ENCODE measurements at places on chromosomes 16 and 17.
A peak's percentile ranks its signal among the peaks of the same experiment; 100 is the strongest.

GRCh38 chr16:24146518-24146917, 109.6 kb upstream of the CACNG3 start:
- DNase-seq: no peak

DNA sequence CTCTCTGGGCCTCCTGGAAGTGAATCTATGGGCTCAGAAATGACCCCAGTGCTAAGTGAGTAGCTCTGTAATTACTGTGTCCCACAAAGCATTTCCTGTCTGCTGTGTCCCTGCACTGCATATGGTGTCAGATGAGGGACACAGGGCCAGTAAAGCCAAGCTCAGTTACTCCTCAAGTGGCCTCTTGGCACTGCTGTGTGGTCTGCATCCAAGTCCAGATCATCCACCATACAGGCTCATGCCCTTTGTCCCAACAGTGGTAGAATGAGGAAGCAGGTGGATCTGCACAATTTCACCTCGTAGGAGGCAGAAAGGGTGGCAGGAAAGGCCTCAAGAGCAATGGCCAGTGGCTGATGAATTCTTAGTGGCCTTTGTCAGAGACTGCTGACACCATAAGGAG, 146.8 kb downstream of the SOX9 start:
- DNase-seq: no peak

DNA sequence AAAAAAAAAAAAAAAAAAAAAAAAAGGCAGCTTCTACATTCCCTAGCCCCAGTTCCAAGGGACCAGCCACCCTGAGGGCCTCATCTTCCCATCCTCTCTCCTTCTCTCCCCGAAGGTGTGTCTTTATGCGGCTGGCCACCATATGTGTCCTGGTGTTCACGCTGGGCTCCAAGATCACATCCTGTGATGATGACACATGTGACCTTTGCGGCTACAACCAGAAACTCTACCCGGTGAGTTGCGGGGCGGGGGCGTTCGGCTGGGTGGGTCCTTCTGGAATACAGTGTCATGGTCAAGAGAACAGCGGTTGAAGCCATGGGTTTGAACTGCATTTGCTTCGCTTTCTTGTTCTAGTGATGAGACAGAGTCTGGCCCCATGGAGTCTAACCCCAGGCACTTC, 22.6 kb upstream of the COQ7 start:
- DNase-seq: no peak

- DNase-seq: no peak
Measured at GRCh38 chr16:2043667-2044451, 3.8 kb downstream of the NTHL1 start.

DNA sequence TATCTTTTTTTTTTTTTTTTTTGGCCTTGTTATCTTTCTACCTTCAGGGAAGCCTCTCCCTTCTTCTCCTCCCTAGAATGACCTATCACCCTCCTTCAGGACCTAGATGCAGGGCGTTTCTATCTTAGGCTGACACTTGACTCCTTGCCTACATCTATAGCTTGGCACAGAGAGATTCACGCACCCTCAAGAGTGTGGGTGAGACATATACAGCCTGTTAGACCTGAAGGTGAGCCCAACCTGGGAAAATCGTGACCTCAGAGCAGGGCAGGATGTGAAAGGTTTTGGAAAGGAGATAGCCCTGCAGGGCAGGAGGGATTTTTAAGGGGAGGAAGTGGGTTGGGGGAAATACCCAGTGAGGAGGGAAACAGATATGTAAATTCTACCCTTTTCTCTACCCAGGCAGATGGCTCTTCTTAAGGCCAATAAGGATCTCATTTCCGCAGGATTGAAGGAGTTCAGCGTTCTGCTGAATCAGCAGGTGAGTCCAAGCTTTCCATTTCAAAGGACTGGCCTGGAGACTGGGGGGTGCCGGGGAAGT, at the start of gene AHSP:
Gene AHSP (plus strand): TSS at position 167 of the 541 bp plus-strand sequence. CDS start 240 bp downstream, at position 407.
- DNase-seq: no peak

DNA sequence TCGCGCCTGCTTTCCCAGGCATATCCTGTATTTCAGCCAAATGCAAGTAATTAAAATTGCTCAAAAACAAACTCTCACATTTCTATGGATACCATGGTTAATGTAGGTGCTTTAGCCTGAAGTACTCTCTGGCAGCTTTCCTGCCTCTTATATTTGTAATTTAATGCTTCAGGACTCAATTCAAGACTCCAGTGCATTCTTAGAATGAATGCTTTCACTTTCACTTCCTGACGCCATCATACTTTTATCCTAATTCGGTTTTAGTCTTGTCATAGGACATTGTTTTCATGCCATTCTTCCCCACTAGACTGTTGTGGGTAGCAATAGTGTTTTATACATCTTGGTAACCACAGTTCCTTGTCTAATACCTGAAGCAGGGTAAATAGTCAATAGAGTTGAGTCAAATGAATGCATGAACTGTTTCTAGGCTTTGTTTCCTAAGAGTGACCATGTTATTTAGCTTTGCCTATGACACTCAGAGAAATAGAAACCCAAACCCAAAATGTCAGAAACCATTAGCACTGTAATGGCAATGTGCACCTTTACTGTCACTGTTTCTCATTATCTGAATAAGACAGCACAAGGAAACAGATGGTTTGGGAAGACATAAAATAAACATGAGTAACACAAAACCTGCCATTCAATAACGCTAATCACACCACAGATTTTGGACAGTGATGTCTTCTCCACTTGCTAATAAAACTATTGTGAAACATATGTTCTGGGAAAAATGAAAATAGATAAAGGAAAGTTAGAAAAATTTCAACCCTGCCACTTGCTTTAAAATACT, 705.5 kb downstream of the CDH11 start:
- peak; percentile 35 for DNase-seq

- no peak for DNase-seq
Measured at GRCh38 chr16:64880994-64881393, 240.9 kb downstream of the CDH11 start.

DNA sequence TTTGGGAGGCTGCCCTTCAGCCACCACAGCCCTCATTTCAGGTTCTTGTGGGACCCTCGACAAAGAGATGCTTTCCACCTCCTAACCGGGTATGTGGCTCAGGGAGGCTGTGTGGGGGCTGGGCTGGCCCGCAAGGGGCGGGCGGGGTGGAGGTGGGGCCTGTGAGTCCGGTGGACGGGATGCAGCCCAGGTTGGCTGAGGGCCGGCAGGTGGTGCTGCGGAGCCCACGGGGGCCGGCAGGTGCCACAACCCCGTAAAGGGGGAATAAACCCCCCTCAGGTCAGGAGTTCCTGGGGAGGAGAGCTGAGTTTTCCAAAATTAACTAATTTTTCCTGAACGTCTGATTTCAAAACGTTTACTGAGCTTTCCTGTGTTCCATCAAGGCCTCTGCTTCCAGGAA, 4.9 kb upstream of the CIAO3 start:
- DNase-seq: no peak

DNA sequence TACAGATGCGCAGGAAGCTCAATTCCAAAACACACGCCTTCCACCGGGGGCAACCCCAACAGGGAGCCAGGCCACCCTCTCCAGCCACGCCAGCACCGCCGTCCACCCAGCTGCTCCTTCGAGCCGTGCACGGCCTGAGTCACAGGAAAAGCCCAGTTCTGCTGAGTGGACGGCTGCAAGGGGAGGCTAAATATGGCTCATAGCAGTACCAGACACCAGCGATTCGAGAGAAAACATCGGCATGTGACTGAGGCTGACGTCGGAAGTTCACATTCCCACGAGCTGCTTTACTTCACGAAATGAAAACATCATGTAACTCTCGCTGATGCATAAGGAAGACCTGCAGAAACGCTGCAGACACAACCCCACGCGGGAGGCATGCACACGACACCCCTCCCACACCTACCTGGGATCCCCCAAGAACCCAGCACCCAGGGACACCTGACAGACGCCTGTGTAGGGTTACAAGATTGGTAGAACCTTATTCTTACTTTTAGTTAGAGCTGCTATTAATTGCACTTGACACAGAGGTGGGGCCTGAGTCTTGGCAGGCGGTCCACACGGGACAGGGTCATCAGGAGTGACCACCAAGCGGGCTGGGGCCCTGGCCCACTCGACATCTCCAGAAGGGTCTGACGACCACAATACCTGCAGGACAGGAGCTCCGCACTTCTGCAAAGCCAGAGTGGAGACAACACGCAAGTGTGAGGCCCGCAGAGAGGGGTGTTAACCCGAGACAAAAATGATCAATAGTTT, 116.8 kb downstream of the ANKRD11 start:
- peak; percentile 27 for DNase-seq

DNA sequence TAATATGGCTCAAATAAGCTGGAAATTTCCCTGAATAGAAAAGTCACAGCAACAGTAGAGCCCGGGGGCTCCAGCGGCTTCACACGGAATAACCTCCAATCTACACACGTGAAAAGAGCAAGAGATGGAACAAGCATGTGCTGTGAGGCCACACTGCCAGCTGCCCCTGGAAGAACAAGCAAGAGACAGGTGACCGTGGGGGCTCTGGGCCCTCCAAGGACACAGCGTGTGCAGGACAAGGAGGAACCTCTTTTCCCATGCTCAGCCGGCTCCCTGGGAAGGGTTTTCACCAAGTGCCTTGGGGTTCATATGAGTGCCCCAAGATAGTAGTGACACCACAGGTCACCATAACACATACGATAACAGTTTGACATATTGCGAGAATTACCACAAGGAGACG, 110.2 kb upstream of the ZNF750 start:
- DNase-seq: no peak

DNA sequence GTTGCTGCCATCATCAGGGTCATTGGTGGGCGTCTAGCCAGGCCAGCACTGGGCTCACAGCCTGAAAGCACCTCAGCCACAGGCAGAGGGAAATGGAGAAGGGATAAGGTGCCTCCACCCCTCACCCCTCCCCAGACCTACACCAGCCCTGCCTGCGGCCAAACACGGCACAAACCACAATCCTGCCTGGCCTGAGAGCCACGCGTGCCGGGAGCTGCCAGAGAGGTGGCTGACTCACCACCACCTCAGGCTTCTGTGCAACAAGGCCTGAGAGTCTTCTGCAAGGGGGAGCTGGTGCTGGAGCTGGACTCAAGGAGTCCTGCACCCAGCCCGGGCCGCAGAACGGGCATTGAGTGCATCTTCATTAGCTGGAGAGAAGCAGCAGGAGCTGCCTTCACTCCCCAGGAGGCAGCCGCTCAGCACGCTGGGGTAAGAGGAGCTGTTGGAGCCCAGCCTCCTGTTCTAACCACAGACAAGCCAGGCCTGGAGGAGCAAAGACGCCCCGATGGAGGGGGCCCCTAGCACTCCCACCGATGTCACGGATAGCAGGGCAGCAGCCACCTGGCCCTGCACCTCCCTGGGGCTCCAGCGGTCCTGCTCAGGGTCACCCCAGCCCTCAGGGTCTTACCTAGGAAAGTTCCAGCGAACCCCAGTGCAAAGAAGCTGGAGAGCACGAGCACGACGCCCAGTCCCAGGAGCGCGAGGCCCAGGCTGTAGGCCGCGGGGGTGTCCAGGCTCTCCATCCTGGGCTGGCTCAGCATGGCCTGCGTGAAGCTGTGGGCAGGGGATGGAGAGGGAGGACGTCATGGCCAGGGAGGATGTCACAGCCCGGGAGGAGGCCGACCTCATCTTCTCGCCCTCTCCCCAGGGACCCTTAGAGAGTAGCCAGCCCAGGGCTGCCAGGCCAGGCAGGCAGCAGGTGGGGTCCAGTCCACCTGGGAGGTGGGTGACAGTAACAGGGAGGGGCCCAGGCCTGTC, 16.0 kb upstream of the RASD1 start:
- peak; percentile 87 for DNase-seq

DNA sequence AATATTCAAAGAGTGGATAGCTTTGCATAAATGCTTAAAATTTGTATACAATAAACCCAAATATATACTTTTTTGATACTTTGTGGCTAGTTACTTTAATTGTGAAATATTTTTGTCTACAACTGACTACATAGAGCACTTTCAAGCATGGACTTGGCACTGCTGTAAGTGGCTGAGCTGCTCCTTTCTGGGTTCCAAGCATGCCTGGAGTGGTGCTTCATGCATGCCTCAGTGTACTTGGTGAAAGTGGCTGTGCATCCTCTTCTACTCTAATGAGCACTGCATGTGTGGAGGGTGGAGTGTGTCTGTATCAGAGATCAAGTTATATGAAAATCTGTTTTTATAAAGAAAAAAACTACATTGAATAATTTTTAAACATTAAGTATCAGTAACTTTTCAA, 94.1 kb downstream of the OMG start:
- DNase-seq: no peak

GRCh38 chr16:4790871-4791270, 2.7 kb upstream of the SEPTIN12 start:
- DNase-seq: no peak

GRCh38 chr17:33436321-33436720, 143.2 kb upstream of the ASIC2 start:
- no peak for DNase-seq

DNA sequence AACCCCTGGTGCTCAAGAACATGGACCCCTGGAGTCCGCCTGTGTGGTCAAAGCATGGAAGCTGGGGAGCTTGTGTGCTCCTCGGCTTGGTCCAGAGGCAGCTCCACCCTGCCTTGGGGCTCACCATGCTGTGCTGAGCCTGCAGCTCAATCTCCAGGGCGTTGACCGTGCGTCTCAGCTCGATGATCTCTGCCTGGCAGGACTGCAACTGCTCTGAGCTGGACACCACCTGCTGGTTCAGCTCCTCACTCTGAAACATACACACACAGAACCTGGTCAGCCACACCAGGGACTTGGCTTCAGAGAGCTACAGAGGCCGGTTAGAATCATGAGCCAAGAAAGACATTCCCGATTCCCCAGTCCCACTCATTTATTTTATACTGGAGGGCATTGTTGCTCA, 2.7 kb downstream of the KRT35 start:
- DNase-seq: no peak

- no peak for DNase-seq
Measured at GRCh38 chr17:67746704-67747571, 29.2 kb downstream of the NOL11 start.

DNA sequence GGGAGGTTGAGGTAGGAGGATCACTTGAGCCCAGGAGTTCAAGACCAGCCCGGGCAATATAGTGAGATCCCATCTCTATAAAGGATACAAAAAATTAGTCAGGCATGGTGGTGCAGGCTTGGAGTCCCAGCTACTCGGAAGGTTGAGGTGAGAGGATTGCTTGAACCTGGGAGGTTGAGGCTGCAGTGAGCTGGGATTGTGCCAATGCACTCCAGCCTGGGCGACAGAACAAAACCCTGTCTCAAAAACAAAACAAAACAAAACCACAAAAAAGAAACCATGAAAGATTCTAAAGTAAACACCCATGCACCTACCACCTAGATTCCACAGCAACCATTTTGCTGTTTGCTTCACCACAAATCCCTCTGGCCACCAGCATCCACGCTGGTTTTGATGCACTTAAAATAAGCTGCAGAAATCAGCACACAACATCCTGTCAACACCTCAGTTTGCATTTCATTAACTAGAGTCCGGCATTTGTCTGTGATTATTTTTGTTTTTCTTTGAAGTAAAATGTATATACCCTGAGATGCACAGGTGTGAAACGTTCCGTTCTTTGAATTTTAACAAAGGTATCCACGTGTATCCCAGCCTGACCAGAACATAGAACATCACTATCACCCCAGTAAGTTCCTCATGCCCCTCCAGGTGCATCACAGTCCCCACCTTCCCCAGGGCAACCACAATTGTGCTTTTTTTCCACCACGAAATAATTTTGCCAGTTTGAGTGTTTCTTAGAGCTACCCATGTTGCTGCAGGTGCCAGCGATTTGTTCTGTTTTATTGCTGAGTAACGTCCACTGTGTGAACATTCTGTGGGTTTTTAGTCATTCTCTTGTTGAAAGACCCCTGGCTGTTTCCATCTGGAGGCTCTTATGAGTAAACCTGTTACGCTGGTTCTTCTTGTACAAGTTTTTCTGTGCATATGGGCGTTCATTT, 191.5 kb downstream of the SEC14L1 start:
- DNase-seq: no peak

- no peak for DNase-seq
Measured at GRCh38 chr17:2089021-2089422, 34.1 kb downstream of the HIC1 start.

GRCh38 chr16:56269281-56269680, 78.0 kb downstream of the GNAO1 start:
- DNase-seq: no peak

Data from AG09309 (cell line).